ENCODE measurements at places on chromosomes 13 and 19.

DNA sequence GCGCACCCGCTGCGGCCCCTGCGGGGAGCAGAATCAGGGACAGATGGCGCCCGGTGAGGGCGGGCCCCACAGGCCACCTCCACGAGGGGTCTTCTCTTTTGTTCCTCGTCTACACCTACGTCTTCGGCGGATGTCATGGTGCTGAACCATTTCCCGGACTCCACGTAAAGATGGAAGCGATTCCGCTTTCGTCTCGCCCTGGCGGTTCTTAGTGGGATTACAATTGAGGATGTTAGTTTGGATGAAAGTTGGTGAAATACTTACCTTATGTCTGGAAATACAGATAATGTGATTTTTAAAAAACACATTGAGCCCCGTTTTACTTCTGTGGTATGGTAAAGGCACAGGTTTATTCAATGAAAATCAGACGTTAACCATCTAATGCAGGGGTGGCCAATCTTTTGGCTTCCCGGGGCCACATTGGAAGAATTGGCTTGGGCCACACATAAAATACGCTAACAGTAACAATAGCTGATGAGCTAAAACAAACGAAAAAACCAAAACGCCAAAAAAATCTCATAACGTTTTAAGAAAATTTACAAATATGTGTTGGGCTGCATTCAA lies 1.4 kb upstream of the ZMYM5 start:
- DNase-seq: peak; percentile 57

GRCh38 chr13:34153428-34154180 lies 335.7 kb downstream of the RFC3 start:
- no peak for DNase-seq

- DNase-seq: no peak
These were observed 86.0 kb downstream of the ZNF726 start for GRCh38 chr19:24000656-24001055.

DNA sequence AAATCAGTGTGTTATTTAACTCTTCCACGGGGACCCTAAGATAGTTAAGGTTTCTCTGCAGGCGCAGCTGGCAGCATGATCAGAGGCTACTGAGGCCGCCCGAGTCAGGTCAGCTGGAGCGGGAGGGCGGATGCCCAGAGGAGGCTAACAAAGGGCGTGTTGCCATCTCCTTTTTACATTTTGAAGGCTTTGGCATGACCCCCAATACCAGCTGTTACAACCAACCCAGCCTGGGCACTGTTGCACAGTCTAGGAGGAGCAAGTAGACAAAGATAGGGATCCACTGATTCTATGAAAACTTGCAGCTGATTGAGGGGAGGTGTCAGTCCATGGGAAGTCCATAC lies 15.7 kb downstream of the COL4A2 start:
- DNase-seq: no peak

- no peak for DNase-seq
These were observed 1.1 kb upstream of the MRPL34 start for GRCh38 chr19:17304386-17305215.

GRCh38 chr19:33493401-33494275 lies 28.0 kb downstream of the PEPD start:
- no peak for DNase-seq

GRCh38 chr13:77339408-77339807 lies 12.5 kb upstream of the MYCBP2 start:
- DNase-seq: no peak

GRCh38 chr13:108807841-108808240 lies 178.4 kb downstream of the MYO16 start:
- no peak for DNase-seq

- no peak for DNase-seq
These were observed 3.3 kb downstream of the ZNF574 start for GRCh38 chr19:42079276-42079669.

- no peak for DNase-seq
These were observed 9.8 kb upstream of the MICU2 start for GRCh38 chr13:21613791-21614190.

GRCh38 chr19:36009220-36009619 lies 607 bp upstream of the SYNE4 start:
- no peak for DNase-seq

- DNase-seq: no peak
These were observed 5.5 kb downstream of the CELF5 start for GRCh38 chr19:3229888-3230496.

GRCh38 chr19:16886305-16886880 lies 2.4 kb upstream of the F2RL3 start:
- no peak for DNase-seq

GRCh38 chr13:23771956-23772355 lies 117.2 kb downstream of the MIPEP start:
- DNase-seq: no peak

DNA sequence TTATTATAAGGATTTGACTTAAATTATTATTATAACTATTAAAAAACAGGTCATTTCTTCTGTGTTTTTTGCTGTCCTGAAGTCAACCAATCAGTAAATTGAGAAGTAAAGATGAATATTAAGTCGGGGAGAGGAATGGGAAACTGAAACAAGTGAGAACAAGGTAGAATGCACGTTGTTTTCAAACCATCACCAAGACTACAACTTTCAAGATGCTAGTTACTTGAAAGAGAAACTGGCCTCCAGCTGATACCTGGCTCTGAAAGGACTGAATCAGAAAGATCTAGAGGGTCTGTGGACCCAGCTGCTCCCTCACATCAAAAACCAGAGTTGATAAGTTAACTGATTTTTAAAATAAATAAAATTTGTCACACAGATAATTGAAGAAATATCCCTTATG lies 1301.5 kb upstream of the ATXN8OS start:
- no peak for DNase-seq

DNA sequence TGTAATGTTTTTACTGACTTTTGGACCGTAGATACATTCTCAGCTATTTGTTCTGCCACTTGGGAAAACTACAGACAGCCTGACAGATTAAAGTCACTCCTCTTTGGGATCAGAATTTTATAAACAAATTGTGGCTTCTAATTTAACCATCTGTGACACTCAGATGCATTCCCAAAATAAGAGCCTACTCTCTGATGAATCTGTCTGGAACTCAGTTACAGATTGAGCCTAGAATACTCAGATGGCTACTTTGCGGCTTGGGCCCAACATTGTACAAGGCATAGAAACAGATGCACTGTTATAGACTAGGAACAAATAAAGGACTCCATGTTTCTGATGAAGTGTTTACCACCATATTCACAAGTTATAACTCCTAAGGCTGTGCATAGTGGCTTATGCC lies 291.0 kb upstream of the SLITRK6 start:
- DNase-seq: no peak

Data from stimulated activated CD8-positive, alpha-beta memory T cell treated with anti-CD3 and anti-CD28 coated beads, Interleukin-15, amount 100 ng/mL, for 1 hour (primary cell).